ENCODE measurements at places on chromosomes 12 and 14. TPM values are rescaled to one million over a fixed set of nuclear protein-coding genes. Genes with fewer than 3 reads are reported as not detected.

GRCh38 chr12:54375259-54375579 is 9.3 kb downstream of the ZNF385A start:
- DNase-seq = no peak

GRCh38 chr12:93153321-93153720 is 224.2 kb upstream of the EEA1 start:
- DNase-seq = no peak

- peak; percentile 43 for DNase-seq
Measured at GRCh38 chr14:105118646-105119407, 49.7 kb downstream of the JAG2 start.

- DNase-seq = no peak
Measured at GRCh38 chr14:79369359-79370332, 841.7 kb downstream of the DIO2 start.

Gene FAM222A
- 0.52 TPM for total RNA-seq

Gene PLA2G1B
- 1.2 TPM for total RNA-seq

DNA sequence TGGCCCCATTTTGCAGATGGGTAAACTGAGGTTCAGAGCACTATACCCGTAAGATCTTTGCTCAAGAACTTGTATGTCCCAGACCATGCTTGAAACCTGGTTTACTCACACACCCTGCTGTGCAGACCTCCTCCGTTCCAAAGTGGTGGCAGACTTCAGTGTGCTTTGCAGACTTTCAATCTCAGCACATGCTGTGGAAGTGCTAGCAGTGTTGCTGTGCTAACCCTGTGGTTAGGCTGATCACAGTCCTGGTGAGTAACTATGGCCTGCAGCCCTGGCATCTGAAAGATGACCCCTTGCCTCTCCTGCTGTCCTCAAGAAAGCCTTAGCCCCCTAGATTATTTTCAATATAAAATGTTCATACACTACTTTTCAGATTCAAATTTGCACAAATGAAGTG is 450.6 kb downstream of the DPF3 start:
- DNase-seq = no peak

DNA sequence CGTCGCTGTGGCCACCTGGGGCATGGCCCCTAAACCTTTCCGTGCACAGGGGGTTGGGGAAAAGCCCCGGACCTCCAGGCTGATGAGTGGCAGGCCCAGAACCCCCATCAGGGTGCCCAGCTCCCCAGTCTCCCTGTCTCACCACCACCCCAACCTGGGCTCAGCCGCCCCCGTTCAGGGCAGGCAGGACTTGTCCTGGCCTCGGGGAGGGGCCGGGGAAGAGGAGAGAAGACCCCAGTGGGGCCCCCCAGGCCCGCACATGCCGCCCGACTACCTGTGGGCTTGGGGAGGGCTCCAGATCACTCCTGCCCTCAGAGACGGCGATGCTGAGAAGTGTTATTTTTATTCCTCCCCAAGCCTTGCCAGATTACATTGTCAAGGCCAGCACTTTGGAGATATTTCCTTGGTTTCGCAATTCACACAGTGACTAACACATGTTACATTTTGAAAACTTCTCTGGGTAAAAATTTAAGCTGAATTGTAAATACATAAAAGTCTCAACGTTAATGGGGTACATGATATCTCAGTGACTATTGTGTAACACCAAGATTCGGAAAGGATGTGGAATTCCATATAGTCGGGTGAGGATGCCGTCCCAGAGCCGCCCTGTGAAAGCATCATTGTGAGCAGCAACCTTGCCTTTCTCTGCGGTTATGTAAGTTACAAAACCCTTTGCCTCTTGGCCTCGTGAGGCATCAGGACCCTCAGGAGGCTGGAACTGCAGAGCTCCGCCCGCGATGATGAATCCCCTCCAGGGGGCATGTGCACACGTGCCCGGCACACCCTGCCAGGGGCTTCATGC is 85.6 kb upstream of the DIO3 start:
- DNase-seq = peak; percentile 72

- DNase-seq = no peak
Measured at GRCh38 chr12:68491204-68491960, 119.3 kb upstream of the RAP1B start.

Gene SERPINA3
- total RNA-seq = 200 TPM

- DNase-seq = no peak
Measured at GRCh38 chr12:3490895-3491144, 183 bp upstream of the PRMT8 start.

DNA sequence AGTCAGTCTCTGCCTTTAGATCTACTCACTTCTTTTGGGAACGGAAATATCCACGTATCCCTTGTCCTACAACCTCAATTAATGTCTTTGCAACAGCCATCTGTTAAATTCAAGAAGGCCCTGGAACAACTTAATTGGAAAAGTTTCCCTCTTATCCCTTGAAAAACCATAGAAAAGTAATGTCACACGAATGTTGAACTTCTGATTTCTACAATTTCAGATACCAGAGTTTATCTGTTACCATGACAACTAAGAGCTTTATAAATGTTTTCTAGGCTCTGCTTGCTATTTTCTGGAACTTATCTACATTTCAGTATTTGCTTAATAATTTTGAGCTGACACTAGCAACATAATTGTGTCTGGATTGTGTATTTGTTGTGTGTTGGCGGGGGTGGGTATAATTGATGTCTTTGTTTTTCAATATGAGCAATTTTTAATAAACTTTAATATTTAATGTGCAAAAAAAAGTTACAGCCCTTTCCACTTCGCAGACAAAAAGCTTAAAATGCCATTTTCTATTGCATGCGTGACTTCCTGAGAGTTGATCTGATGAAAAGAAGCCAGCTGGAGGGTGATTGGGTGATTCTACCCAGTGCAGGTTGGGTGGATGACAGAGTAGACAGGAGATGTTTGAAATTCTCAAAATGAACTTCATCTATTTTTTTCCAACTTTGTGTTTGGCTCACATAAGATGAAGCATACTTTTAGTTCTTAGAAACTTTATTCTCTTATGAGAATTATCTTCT is 11.8 kb upstream of the EDDM3A start:
- no peak for DNase-seq

Gene TSPAN11
- total RNA-seq = 2.8 TPM
